ENCODE measurements at places on chromosomes 7 and 10. TPM values are rescaled to one million over a fixed set of nuclear protein-coding genes. Genes with fewer than 3 reads are reported as not detected.

GRCh38 chr7:132773527-132773956 is 197.3 kb upstream of the PLXNA4 start:
- H3K27me3 ChIP-seq, result peaks cover 2% of the 10 kb centered on the region
- no peak for DNase-seq
- H3K36me3 ChIP-seq, result peaks cover 5% of the 10 kb centered on the region
- H3K4me1 ChIP-seq, result peaks cover 46% of the 10 kb centered on the region
- no peak overlapping the region for H3K4me3 ChIP-seq
- H3K27ac ChIP-seq, result peak overlapping the region; percentile 1

The KIF20B gene
- 86.2 TPM for total RNA-seq

DNA sequence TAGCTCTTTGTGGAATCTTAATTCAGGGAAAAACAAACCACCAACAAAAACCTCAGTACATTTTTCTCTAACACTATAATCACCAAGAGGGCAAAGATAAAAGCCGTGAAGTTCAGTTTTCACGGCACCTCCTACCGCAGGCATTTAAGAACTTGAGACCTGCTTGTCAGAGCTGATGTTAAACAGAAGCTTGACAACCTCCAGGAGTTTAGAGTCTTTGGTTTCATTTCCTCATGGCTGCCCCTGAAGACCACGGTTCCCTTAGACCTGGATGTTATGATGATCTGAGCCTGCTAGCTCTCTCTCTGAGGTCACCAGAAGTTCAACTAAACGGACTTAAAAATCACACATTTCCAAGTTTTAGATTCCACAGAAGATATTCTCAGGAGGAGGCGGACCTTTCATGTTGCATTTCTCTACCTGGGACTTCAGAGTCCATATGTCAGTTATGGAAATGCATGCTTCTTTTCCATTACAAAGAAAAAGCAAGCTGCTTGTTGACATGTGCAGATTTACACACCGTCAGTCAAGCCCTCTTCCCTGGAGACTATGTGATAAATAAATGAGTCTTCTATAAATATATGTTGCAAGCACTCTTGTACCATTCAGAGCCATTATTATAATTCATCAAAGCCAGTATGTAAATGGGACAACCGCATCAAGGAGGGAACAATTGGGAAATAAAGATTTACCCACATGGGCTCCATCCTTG is 258.0 kb downstream of the GFRA1 start:
- H3K4me1 ChIP-seq, result no peaks in the 10 kb centered on the region
- no peak overlapping the region for H3K27ac ChIP-seq
- H3K36me3 ChIP-seq, result no peaks in the 10 kb centered on the region
- H3K27me3 ChIP-seq, result no peaks in the 10 kb centered on the region

GRCh38 chr7:167976-168791 is 24.2 kb upstream of the FAM20C start:
- no peaks in the 10 kb centered on the region for H3K36me3 ChIP-seq
- no peak overlapping the region for H3K27ac ChIP-seq
- H3K4me1 ChIP-seq, result no peaks in the 10 kb centered on the region

- H3K4me1 ChIP-seq, result no peaks in the 10 kb centered on the region
- DNase-seq, result no peak
- H3K27me3 ChIP-seq, result peaks cover 70% of the 10 kb centered on the region
Measured at GRCh38 chr10:100755821-100756220, 10.4 kb downstream of the PAX2 start.

The PRSS37 gene
- total RNA-seq, result not detected

- no peaks in the 10 kb centered on the region for H3K36me3 ChIP-seq
- peak; percentile 62 for DNase-seq
- H3K4me1 ChIP-seq, result peaks cover 41% of the 10 kb centered on the region
- H3K27ac ChIP-seq, result peak within 1 kb of the TSS; percentile 25
- H3K4me3 ChIP-seq, result peak within 1 kb of the TSS; percentile 52
Measured at GRCh38 chr7:77415823-77416620, at the start of gene GSAP. GSAP (minus strand) TSS chr7:77416349; CDS start chr7:77416321, 28 bp downstream.

- peak overlapping the region; percentile 28 for H3K4me3 ChIP-seq
- H3K27ac ChIP-seq, result no peak overlapping the region
- H3K27me3 ChIP-seq, result no peaks in the 10 kb centered on the region
- peaks cover 3% of the 10 kb centered on the region for H3K4me1 ChIP-seq
- DNase-seq, result peak; percentile 62
- H3K36me3 ChIP-seq, result no peaks in the 10 kb centered on the region
Measured at GRCh38 chr10:132388891-132389432, 8.0 kb upstream of the PWWP2B start.

The NEUROD6 gene
- total RNA-seq, result not detected

GRCh38 chr7:3754493-3755341 is 453.7 kb downstream of the SDK1 start:
- H3K4me1 ChIP-seq, result no peaks in the 10 kb centered on the region
- no peak for DNase-seq
- no peaks in the 10 kb centered on the region for H3K27me3 ChIP-seq
- H3K4me3 ChIP-seq, result no peak overlapping the region
- no peaks in the 10 kb centered on the region for H3K36me3 ChIP-seq
- H3K27ac ChIP-seq, result no peak overlapping the region

DNA sequence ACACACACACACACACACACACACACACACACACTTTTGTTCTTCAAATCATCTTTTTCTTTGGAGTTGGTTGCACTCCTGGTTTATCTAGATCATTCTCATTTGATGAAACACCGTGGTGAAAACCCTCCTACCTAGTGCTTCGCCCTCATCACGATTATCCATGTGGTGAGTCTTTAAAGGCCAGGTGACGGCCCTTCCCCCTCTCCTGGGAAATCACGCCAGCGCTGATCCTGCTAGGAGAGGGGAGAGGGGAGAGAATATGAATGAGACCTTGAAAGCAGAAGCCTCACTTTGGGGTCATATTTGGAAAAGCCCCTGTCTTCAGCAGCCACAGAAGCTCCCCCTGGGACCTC is 103.9 kb upstream of the LRRC4 start:
- H3K4me3 ChIP-seq, result peak overlapping the region; percentile 63
- peaks cover 4% of the 10 kb centered on the region for H3K36me3 ChIP-seq
- peaks cover 21% of the 10 kb centered on the region for H3K4me1 ChIP-seq
- H3K27ac ChIP-seq, result peak overlapping the region; percentile 35
- peaks cover 27% of the 10 kb centered on the region for H3K27me3 ChIP-seq

DNA sequence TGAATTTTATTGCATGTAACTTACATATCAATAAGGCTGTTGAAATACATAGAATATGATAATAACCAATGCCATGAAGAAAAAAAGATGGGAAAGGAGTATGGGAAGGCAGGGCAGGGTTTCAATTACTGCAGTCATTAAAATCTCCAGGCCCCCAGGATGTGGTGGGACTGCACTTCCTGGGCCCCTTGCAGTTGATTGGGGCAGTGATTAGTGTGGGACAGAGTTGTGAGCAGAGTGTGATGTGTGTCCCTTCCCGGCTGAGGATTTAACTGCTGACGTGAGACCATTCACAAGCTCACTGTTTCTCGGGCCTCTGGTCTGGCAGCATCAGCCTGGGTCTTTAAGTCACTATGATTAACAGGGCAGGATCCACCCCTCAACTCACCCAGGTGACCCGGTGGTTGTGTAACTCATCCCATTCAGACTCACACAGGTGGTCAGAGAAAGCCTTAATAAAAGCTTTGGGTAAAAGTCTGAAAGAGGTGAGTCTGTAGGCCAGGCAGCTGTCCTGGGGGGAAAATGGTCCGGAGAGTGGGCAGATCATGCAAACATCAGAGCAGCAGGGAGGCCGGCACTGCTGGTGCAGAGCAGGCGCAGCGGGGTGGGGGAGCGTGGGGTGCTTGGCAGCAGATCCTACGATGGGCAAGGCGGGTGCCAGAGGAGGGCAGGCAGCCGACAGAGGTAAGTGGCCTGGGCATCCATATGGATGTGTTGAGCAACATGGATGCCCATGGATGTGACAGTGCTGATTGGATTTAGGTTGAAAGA is 36.3 kb upstream of the WDFY4 start:
- no peak overlapping the region for H3K27ac ChIP-seq
- no peaks in the 10 kb centered on the region for H3K36me3 ChIP-seq
- H3K4me1 ChIP-seq, result no peaks in the 10 kb centered on the region
- peaks cover 16% of the 10 kb centered on the region for H3K27me3 ChIP-seq

- H3K36me3 ChIP-seq, result peaks cover 15% of the 10 kb centered on the region
- no peaks in the 10 kb centered on the region for H3K27me3 ChIP-seq
- no peak overlapping the region for H3K4me3 ChIP-seq
- no peak for DNase-seq
Measured at GRCh38 chr7:121388950-121389349, 7.2 kb downstream of the FAM3C start.

DNA sequence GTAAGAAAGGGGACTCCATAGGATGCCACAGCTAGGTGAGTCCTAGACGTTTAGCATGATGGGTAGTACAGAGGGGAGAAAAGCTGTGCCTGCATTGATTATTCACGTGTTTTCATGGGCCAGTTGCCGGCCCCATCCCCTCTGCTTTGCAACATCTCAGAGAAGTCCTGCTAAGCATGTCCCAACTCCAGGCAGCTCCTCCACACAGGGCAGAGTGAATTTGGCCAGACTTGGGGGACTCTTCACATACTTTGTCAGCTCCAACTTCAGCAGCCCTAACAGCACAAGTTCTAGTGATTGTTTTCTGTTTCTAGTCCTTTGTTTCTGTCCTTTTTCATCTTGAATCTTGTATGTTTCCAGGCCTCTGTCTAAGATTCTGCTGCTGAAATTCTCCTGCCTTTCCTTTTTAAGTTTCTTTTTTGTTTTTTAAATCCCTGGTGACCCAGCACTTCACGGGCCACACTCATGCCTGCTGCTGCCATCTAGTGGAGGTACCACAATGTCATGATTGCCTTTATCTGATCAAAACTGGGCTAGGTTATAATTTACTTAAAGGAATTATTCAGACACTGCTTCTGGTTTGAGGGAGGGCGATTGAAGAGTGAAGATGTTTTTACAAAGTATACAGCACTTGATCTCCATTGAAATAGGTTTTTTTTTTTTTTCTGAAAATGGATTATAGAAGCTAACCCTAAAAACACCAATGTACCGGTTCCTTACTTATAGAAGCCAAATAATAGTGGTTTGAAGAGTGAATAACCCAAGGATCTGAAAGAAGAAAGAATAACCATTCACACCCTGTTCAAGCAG is 276.9 kb downstream of the CSTF2T start:
- H3K4me1 ChIP-seq, result no peaks in the 10 kb centered on the region
- H3K4me3 ChIP-seq, result no peak overlapping the region
- H3K27ac ChIP-seq, result no peak overlapping the region
- H3K36me3 ChIP-seq, result no peaks in the 10 kb centered on the region

The TMEM213 gene
- not detected for total RNA-seq

GRCh38 chr7:1951159-1951536 is 281.1 kb downstream of the ELFN1 start:
- no peaks in the 10 kb centered on the region for H3K27me3 ChIP-seq
- no peak overlapping the region for H3K27ac ChIP-seq
- H3K4me3 ChIP-seq, result no peak overlapping the region
- H3K36me3 ChIP-seq, result peaks cover 3% of the 10 kb centered on the region
- DNase-seq, result peak; percentile 52

DNA sequence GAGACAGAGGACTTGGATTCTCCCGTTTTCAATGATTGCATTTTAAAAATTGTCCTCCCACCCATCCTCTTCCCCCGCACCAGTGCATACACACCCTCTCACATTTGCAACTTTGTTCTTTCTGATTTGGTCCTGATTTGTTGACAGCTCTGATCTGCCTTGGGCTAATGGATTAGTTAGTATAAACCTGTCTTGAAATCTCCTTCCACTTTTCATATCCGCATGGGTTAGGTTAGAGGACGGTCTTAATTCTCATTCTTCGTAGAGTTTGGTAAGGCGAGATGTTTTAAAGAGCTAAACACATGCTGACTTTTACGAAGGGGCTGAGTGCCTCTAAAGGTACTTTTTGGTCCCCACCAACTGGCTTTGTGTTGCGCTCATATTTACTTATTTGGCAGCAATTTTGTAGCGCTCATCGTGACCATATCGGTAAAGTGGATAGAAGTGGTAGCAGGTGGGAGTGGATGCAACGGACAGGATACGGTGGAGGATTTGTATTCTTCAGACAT is 1.1 kb downstream of the AHR start:
- H3K27me3 ChIP-seq, result no peaks in the 10 kb centered on the region
- peaks cover 7% of the 10 kb centered on the region for H3K36me3 ChIP-seq
- peak overlapping the region; percentile 87 for H3K4me3 ChIP-seq
- peak overlapping the region; percentile 95 for H3K27ac ChIP-seq
- H3K4me1 ChIP-seq, result peaks cover 29% of the 10 kb centered on the region

- DNase-seq, result no peak
- no peaks in the 10 kb centered on the region for H3K4me1 ChIP-seq
- H3K4me3 ChIP-seq, result no peak overlapping the region
Measured at GRCh38 chr7:82050792-82051191, 280.9 kb upstream of the HGF start.

GRCh38 chr10:78082636-78083035 is 49.0 kb downstream of the RPS24 start:
- H3K36me3 ChIP-seq, result no peaks in the 10 kb centered on the region
- DNase-seq, result no peak
- H3K4me1 ChIP-seq, result no peaks in the 10 kb centered on the region
- no peak overlapping the region for H3K4me3 ChIP-seq

DNA sequence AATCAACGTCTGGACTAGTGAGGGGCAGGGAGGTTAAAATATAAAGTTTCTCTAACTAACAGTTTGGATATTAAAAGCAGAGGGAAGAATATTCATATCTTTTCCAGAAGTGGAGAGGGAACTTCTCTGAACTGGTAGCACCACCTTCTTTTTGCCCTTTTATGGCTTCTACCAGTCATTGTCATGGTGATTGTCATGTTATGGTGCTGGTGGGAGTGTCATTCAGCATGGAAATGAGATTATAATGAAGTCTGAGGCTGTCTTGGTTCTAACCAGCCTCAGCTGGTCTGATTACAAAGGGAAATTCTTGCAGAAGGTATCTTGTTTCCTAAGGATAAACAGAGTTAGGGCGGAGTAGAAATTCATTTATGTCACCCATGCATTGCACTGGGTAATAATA is 523.8 kb downstream of the ZWINT start:
- no peak overlapping the region for H3K27ac ChIP-seq
- DNase-seq, result no peak
- no peaks in the 10 kb centered on the region for H3K36me3 ChIP-seq
- H3K4me3 ChIP-seq, result no peak overlapping the region

The ZNF804B gene
- total RNA-seq, result not detected

The ADRA2A gene
- not detected for total RNA-seq

The CYP3A5 gene
- total RNA-seq, result not detected

- peaks cover 68% of the 10 kb centered on the region for H3K4me1 ChIP-seq
- peaks cover 40% of the 10 kb centered on the region for H3K36me3 ChIP-seq
- H3K27ac ChIP-seq, result peak overlapping the region; percentile 99
- H3K27me3 ChIP-seq, result no peaks in the 10 kb centered on the region
- DNase-seq, result peak; percentile 87
- peak overlapping the region; percentile 95 for H3K4me3 ChIP-seq
Measured at GRCh38 chr7:104943502-104944343, 70.3 kb upstream of the KMT2E start.

GRCh38 chr10:18164093-18164492 is 23.9 kb downstream of the CACNB2 start:
- H3K4me3 ChIP-seq, result no peak overlapping the region
- DNase-seq, result no peak
- no peak overlapping the region for H3K27ac ChIP-seq
- H3K4me1 ChIP-seq, result no peaks in the 10 kb centered on the region
- H3K27me3 ChIP-seq, result no peaks in the 10 kb centered on the region

The LRIT1 gene
- total RNA-seq, result not detected

The CAV2 gene
- not detected for total RNA-seq
